ENCODE measurements at places on chromosomes 7 and 10.

DNA sequence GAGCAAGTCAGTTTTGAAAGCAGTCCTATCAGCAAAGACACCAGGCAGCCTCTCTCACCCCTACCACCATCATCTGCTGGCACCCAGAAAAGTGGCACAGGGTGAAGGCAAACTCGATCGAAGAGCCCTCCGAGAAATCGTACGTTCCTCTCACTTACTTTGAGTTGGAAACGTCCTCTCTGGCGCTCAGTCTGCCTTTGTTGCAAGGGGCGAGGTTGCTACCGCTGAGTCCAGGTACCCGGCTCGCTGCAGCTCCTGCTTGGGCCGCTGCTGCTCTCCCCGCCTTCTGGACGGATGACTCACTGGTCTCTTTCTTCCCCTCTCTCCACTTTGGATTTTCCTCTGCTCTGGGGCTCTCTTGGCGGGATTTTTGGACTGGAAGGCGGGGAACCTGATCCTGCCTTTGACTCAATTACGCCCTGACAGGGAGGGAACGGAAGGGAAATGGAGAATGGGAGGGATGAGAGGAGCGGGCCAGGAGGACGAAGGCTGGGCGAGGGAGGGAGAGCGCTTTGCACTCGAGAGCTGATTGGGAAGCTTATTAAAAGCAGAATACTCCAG is at the start of gene PTN:
Gene PTN, minus strand, starts transcription at position 453 of the 561 bp plus-strand sequence. CDS start 88,760 bp downstream, outside the sequence.
- no peak for DNase-seq

- no peak for DNase-seq
These were observed 8.1 kb downstream of the ADAP1 start for GRCh38 chr7:946256-946996.

DNA sequence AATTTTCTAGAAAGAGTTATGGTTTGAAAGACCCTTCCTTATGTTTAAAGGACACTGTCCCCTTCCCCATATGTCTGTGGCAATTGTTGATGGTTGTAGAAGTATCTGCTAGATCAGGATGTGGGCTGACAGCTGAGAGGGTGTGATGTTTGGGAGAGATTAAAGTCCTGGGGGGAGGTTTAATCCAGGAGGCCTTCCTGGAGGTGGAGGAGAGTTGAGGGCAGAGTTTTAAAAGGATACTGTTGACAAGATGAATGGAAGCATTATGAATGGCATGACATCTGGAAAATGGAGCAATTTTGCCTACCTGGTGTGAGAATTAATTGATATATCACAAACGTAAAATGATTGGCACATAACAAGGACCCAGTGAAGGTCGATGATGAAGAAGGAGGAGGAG is 32.9 kb upstream of the SMC3 start:
- DNase-seq: no peak

GRCh38 chr7:28038175-28038797 is 142.3 kb downstream of the JAZF1 start:
- no peak for DNase-seq

GRCh38 chr7:100426516-100426915 is 2.0 kb downstream of the ZCWPW1 start:
- no peak for DNase-seq
